H9 (cell line): ENCODE measurements at places on chromosomes 7 and 10.

DNA sequence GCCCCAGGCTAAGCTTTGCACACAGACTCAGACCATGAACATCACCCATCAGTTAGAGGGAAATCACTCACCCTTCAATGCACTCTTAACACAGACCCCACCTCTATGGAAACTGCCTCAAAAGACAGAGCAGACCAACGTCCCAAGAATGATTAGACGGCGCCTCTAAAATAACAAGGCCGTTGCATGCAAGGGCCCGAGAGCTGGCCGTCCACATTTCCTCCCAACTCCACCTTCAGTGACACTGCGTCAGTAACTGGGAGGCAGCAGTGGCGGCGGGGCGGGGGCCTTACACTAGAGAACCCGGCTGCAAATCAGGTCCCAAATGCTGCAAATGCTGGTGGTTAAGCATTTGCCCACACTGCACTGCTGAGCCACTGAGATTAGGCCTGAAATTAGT is 115.0 kb downstream of the PTPRN2 start:
- no peak overlapping the region for H3K4me3 ChIP-seq
- no peak for DNase-seq
- no peak overlapping the region for H3K27ac ChIP-seq
- H3K27me3 ChIP-seq: no peaks in the 10 kb centered on the region
- peaks cover 21% of the 10 kb centered on the region; the same call in 1 of the 2 replicates for H3K4me1 ChIP-seq

DNA sequence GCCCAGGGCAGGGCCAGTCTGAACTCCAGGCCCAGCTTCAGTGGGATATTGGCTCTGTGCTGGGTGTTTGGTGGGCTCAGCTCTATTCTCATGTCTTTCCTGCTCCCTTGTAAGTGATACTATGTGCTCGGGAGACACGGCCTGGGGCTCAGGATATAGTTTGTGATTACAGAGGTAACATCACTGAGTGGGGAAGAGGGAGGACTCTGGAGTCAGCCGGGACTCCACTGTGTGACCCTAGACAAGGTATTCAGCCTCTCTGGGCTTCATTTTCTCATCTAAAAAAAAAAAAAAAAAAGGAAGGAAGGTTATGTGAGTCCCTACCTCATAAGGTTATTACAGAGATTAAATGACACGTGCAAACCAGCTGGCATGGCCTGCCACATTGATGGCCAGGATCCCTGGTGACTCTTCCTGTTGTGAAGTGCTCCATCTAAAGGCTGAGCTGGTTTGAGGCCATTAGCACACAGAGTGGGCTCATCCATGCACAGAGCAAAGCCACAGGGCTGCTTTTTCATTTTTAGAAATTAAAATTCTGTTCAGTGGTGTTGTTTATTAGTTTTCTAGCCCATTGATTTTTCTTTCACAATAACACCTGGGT is 15.7 kb downstream of the SLC13A4 start:
- no peak overlapping the region for H3K4me3 ChIP-seq
- no peak overlapping the region for H3K27ac ChIP-seq

DNA sequence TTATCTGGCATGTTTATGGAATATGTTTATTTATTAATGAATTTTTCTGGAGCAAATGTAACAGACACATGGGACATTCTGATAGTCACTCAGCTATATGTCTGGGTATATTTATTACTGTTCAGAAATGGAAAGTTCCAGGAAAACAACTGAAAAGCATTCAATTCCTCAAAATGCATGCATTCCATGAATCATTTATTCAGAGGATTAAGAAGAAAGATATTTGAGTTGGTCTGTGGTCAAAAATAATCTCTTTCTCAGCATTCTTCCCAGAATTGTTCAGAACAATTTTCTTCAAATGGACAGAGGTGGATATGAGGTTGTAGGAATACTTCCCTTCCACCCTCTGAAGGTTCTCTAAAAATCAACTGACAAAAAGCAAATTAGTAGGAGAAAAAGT is 97.6 kb upstream of the ITGB1 start:
- no peaks in the 10 kb centered on the region for H3K27me3 ChIP-seq
- peaks cover 8% of the 10 kb centered on the region for H3K4me1 ChIP-seq
- H3K27ac ChIP-seq: no peak overlapping the region
- H3K4me3 ChIP-seq: no peak overlapping the region
- DNase-seq: no peak
- H3K36me3 ChIP-seq: no peaks in the 10 kb centered on the region

DNA sequence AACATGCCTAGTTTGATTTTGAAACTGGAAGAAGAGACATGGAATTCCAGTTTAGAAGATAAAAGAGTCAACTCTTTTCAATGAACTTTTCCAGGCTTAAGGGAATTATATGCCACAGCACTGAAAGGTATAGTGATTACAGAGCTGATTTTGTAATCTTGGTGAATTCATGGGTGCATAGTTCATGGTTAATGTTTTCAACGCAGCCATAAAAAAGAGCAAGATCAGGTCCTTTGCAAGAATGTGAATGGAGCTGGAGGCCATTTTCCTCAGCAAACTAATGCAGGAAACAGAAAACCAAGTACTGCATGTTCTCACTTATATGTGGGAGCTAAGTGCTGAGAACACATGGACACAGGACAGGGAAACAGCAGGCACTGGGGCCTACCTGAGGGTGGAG is 94.2 kb downstream of the CUBN start:
- no peaks in the 10 kb centered on the region for H3K27me3 ChIP-seq
- H3K4me1 ChIP-seq: no peaks in the 10 kb centered on the region
- H3K36me3 ChIP-seq: no peaks in the 10 kb centered on the region
- H3K27ac ChIP-seq: no peak overlapping the region
- H3K4me3 ChIP-seq: no peak overlapping the region
- no peak for DNase-seq

DNA sequence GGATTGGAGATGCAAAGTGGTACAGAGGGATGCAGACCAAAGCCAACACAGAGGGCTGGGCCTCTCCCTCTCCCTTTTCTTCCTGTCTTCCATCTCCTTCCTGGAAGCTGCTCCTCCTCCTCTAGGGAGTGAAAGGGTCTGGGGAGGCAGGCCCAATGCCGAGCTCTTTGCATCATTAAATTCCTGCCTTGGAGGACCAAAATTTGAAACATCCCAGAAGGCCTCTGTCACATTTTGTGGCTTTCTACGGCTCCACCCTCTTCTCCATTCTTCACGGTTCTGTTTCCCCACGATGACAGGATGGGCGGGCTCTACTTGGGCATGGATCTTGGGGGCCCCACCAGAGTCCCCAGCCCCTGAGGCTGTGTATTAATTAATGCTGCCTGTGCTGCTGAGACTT is 76.4 kb downstream of the NEURL1 start:
- no peak overlapping the region for H3K27ac ChIP-seq
- H3K4me3 ChIP-seq: no peak overlapping the region
- no peaks in the 10 kb centered on the region for H3K4me1 ChIP-seq
- no peaks in the 10 kb centered on the region for H3K27me3 ChIP-seq

- H3K4me3 ChIP-seq: no peak overlapping the region
- no peak overlapping the region for H3K27ac ChIP-seq
- no peak for DNase-seq
- no peaks in the 10 kb centered on the region for H3K36me3 ChIP-seq
- H3K4me1 ChIP-seq: no peaks in the 10 kb centered on the region
Measured at GRCh38 chr7:142787783-142788182, 17.0 kb downstream of the PRSS2 start.

GRCh38 chr10:128052696-128053095 is 73.5 kb downstream of the MKI67 start:
- DNase-seq: no peak
- H3K4me1 ChIP-seq: no peaks in the 10 kb centered on the region
- H3K4me3 ChIP-seq: no peak overlapping the region
- H3K27me3 ChIP-seq: no peaks in the 10 kb centered on the region
- no peak overlapping the region for H3K27ac ChIP-seq
- no peaks in the 10 kb centered on the region for H3K36me3 ChIP-seq

DNA sequence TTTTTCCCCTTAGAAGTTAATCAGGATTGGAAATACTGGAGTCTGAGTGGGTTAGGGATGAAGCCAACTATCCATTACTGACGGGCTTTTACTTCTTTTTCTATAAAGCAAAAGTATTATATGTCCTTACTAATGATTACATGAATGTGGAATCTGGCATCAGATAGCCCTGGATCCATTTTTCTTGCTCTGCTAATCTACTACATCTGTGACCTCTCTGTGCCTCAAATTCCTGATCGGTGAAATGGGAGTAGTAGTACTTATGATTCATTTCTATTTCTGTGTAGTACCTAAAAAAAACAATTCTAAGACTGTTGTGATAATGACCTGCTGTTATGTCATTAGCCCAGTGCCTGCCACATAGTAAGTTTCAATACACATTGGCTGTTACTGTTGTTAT is 621.6 kb downstream of the SORCS3 start:
- DNase-seq: no peak
- H3K4me3 ChIP-seq: no peak overlapping the region
- H3K4me1 ChIP-seq: no peaks in the 10 kb centered on the region
- no peaks in the 10 kb centered on the region for H3K27me3 ChIP-seq
- H3K36me3 ChIP-seq: no peaks in the 10 kb centered on the region
- no peak overlapping the region for H3K27ac ChIP-seq

DNA sequence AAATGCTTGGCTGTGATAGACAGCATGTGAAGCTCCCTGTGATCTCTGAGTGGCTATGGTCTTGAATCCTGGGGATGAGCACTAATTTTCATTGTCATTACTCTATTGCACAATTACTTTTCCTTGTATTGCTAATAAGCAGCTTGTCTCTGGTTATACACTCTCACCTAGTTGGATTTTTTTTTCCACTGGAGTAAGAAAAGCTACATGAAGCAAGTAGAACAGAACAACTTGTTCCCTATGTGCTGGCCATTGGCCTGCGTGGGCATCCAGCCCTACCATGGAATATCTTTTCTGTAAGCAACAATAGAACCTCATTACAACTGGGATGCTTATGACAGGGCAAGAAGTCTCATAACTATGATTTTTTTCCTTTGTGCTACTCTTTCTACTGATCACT is 807.4 kb downstream of the TNS3 start:
- no peak for DNase-seq
- H3K36me3 ChIP-seq: peaks cover 6% of the 10 kb centered on the region
- no peaks in the 10 kb centered on the region for H3K4me1 ChIP-seq
- no peak overlapping the region for H3K4me3 ChIP-seq
- no peak overlapping the region for H3K27ac ChIP-seq

GRCh38 chr10:112308125-112308502 is 24.9 kb downstream of the TECTB start:
- no peaks in the 10 kb centered on the region for H3K27me3 ChIP-seq
- H3K36me3 ChIP-seq: no peaks in the 10 kb centered on the region
- DNase-seq: peak; percentile 35
- no peaks in the 10 kb centered on the region; the same call in 1 of the 2 replicates for H3K4me1 ChIP-seq
- no peak overlapping the region for H3K27ac ChIP-seq

- H3K36me3 ChIP-seq: no peaks in the 10 kb centered on the region
- no peaks in the 10 kb centered on the region for H3K27me3 ChIP-seq
- peaks cover 10% of the 10 kb centered on the region; the same call in 1 of the 2 replicates for H3K4me1 ChIP-seq
Measured at GRCh38 chr10:4212111-4212630, 427.2 kb upstream of the KLF6 start.

GRCh38 chr7:148290538-148290937 is 300.0 kb upstream of the C7orf33 start:
- no peak overlapping the region for H3K4me3 ChIP-seq
- no peaks in the 10 kb centered on the region for H3K27me3 ChIP-seq
- no peaks in the 10 kb centered on the region for H3K36me3 ChIP-seq
- no peak overlapping the region for H3K27ac ChIP-seq

- no peaks in the 10 kb centered on the region for H3K4me1 ChIP-seq
- H3K27me3 ChIP-seq: no peaks in the 10 kb centered on the region
- DNase-seq: no peak
- H3K36me3 ChIP-seq: peaks cover 18% of the 10 kb centered on the region
- no peak overlapping the region for H3K27ac ChIP-seq
Measured at GRCh38 chr10:31721096-31721495, 207.5 kb downstream of the ARHGAP12 start.

DNA sequence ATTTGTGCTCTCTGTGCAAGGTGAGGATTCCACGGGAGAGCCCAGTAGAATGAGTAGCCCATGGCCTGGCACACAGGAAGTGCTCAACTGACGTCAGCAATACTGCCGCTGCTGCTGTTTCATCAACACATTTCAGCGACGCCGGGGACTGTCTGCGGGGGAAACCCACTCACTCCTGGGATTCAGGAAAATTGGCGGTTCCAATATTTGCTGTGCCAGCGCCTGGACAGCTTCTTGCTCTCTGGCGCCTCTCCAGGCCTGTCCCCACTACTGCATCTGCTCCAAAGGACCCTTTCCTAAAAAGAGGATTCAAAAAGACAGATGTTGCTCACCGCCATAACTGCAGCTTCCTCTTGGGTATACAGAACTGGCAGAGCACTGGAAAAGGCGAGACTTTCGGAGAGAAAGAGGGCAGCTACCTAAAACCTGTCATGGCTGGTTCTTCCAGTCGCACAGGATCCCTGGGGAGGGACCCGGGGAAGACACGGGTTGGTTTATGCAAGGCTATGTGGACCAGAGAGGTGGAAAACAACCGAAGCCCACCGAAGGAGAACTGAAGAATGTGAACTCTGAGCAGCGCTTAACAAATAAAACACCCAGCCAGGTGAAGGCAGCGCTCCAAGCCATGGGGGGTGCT is 39.7 kb upstream of the ENO4 start:
- 0 out of 2 replicates have a peak, but pooled peaks cover 2% of the 10 kb centered on the region for H3K4me1 ChIP-seq
- H3K27ac ChIP-seq: no peak overlapping the region
- no peaks in the 10 kb centered on the region; the same call in 1 of the 2 replicates for H3K27me3 ChIP-seq
- H3K4me3 ChIP-seq: no peak overlapping the region
- DNase-seq: peak; percentile 73

- H3K27me3 ChIP-seq: no peaks in the 10 kb centered on the region
- DNase-seq: no peak
- H3K27ac ChIP-seq: no peak overlapping the region
- H3K36me3 ChIP-seq: no peaks in the 10 kb centered on the region
- H3K4me1 ChIP-seq: no peaks in the 10 kb centered on the region
Measured at GRCh38 chr10:32104622-32105509, 48.6 kb upstream of the KIF5B start.

DNA sequence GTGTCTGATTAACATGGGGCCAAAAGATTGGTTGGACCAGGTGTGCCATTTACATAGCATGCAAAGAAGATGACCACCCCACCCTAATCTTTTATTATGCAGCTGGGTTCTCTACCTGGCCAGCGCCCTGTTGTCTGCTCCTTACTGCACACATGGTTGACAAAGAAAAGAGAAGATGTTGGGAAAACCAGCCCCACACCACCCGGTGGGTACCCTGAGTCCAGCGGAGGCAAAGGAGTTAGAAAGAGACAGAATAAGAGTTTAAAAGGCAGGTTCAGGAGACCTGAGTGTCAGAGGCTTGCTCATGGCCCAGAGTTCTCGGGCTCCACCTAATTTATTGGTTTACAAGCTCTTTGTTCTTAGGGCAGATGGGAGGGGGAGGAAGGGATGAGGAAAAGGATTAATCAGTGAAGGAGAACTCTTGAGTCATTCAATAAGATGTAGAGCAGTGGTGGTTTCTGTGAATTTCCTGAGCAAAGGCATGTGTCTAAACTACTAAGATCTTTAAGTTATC is 24.1 kb upstream of the ABCA13 start:
- peaks cover 4% of the 10 kb centered on the region; the same call in 1 of the 2 replicates for H3K4me1 ChIP-seq
- H3K27me3 ChIP-seq: no peaks in the 10 kb centered on the region
- DNase-seq: peak; percentile 47
